ENCODE measurements at places on chromosomes 11 and 22.

DNA sequence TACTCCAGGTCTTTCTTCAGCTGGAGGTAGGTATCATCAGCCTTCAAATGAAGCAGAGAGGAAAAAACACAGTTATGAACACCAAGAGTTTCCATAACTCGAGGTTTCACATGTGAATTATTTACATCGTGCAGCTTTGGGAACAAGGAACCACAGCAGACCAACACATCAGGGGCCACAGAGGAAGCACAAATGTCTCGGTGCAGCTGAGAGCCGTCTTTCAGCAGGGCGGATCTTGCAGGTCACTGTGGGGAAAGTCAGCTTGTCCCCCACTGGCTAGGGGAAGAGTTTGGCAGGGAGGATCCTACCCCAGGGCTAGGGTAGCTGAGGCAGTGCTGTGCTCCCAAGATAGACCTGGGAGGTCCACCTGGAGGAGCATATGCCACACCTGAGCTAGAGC lies 74.7 kb downstream of the C11orf58 start:
- no peak for DNase-seq

- no peak for DNase-seq
Observed at GRCh38 chr22:20793748-20794649, 20.1 kb downstream of the SERPIND1 start.

GRCh38 chr11:75893251-75893650 lies 78.2 kb downstream of the UVRAG start:
- DNase-seq = no peak

- no peak for DNase-seq
Observed at GRCh38 chr22:48496987-48497650, 1330.6 kb downstream of the BRD1 start.

- no peak for DNase-seq
Observed at GRCh38 chr11:121749691-121750090, 296.9 kb upstream of the SORL1-AS1 start.

DNA sequence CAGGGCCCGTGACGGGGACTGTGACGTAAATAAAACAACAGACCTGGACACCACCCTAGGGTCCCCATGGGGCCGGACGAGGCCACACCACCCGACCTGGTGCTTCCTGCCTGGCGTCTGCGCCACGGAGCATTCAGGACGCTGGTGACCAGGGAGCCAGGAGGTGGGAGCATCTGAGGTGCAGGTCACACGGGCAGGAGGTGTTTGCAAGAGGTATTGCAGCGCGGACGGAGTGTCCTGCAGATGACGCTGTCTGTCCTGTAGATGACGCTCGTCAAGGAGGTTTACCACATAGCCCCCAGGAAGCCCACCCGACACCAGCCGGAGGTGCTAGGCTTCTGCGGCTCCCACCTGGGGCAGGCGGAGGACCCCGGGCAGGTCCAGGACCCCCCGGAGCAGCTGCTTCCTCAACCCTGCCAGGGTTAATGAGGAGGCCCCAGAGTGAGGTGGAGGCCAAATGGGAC lies 986 bp upstream of the MUC5B start:
- DNase-seq = no peak
